ENCODE measurements at places on chromosomes 1 and 21.
A peak's percentile ranks its signal among the peaks of the same experiment; 100 is the strongest.

GRCh38 chr1:114298008-114298407 is 144.3 kb upstream of the SYT6 start:
- no peaks in the 10 kb centered on the region for H3K4me1 ChIP-seq
- no peak overlapping the region for H3K4me3 ChIP-seq
- peaks cover 7% of the 10 kb centered on the region for H3K27me3 ChIP-seq

GRCh38 chr1:114314098-114314497 is 160.4 kb upstream of the SYT6 start:
- DNase-seq: no peak
- no peaks in the 10 kb centered on the region for H3K36me3 ChIP-seq
- no peak overlapping the region for H3K27ac ChIP-seq
- H3K4me1 ChIP-seq: no peaks in the 10 kb centered on the region
- H3K4me3 ChIP-seq: no peak overlapping the region

DNA sequence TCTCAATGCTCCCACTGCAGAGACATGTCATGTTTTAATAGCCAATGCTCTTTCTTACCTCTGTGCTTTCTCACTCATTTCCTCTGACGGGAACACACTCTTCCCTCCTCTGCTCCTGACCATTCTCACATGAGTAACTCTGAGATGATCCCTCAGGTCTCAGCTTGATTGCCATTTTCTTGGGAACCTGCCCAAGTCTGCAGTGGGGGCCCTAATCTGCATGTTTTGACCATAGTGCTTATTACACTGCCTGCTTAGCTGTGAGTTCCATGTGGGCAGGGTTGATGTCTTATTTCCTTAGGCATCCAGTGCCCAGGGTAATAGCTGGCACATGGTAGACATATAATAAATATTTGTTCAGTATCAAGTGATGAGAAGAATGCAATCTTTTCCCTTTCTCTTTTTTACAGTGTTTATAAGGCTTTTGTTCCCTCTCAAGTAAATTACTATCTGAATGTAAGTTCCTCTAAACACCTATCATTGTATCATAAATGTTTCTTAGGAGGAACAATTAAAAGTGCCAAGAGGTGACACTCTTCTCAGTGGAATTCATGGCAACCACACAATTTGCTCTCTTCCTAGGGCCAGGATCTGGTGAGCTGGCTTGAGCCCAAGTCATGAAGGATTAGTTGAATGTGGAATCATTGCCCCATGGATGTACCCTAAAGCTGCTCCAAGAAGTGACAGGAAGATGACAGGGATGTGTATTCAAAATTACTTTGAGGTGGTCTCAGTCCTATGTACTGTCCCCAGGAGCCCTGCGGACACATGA is 485.4 kb upstream of the USP24 start:
- H3K4me1 ChIP-seq: no peaks in the 10 kb centered on the region
- DNase-seq: no peak
- no peak overlapping the region for H3K4me3 ChIP-seq
- H3K27me3 ChIP-seq: peaks cover 58% of the 10 kb centered on the region

- H3K27me3 ChIP-seq: no peaks in the 10 kb centered on the region
- no peak for DNase-seq
- H3K4me1 ChIP-seq: no peaks in the 10 kb centered on the region
- no peak overlapping the region for H3K4me3 ChIP-seq
Measured at GRCh38 chr1:178942285-178943198, 71.7 kb upstream of the ANGPTL1 start.

GRCh38 chr1:48916130-48917069 is 139.7 kb upstream of the BEND5 start:
- H3K4me1 ChIP-seq: no peaks in the 10 kb centered on the region
- no peaks in the 10 kb centered on the region for H3K36me3 ChIP-seq
- peak; percentile 83 for DNase-seq
- H3K4me3 ChIP-seq: no peak overlapping the region

GRCh38 chr1:184228558-184228957 is 158.3 kb upstream of the C1orf21 start:
- no peak overlapping the region for H3K4me3 ChIP-seq
- no peak for DNase-seq
- no peak overlapping the region for H3K27ac ChIP-seq
- no peaks in the 10 kb centered on the region for H3K36me3 ChIP-seq
- no peaks in the 10 kb centered on the region for H3K4me1 ChIP-seq

DNA sequence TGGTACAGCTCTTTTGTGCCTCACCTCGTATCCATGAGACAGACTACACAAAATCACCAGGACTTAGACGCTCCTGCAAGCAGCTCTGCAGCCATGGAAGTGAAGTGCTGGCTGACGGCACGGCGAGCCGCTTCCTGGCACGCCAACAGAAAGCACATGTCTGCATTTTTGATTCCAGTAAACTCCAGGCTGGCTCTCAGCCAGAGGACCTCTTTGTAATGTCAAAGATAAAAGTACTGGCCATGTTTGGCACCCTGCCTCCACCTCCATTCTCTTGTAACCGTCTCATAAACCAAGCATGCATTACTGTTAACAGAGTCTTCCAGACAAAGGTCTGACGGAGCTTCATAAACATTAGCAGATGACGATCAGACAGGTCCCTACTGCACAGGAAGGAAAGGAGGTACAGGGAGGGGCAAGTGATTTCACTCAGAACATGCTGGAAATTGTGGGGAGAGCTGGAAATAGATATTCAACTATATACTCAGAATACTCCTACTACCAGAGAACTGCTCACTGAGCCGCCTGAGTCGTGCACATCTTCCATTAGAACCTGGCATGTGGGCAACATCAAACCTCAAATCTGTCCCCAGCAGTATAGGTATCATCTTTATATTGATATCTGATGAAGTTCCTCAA is 632.0 kb downstream of the SMYD3 start:
- DNase-seq: no peak
- peak overlapping the region; percentile 9 for H3K27ac ChIP-seq
- no peaks in the 10 kb centered on the region for H3K36me3 ChIP-seq
- H3K4me1 ChIP-seq: no peaks in the 10 kb centered on the region
- H3K4me3 ChIP-seq: no peak overlapping the region

DNA sequence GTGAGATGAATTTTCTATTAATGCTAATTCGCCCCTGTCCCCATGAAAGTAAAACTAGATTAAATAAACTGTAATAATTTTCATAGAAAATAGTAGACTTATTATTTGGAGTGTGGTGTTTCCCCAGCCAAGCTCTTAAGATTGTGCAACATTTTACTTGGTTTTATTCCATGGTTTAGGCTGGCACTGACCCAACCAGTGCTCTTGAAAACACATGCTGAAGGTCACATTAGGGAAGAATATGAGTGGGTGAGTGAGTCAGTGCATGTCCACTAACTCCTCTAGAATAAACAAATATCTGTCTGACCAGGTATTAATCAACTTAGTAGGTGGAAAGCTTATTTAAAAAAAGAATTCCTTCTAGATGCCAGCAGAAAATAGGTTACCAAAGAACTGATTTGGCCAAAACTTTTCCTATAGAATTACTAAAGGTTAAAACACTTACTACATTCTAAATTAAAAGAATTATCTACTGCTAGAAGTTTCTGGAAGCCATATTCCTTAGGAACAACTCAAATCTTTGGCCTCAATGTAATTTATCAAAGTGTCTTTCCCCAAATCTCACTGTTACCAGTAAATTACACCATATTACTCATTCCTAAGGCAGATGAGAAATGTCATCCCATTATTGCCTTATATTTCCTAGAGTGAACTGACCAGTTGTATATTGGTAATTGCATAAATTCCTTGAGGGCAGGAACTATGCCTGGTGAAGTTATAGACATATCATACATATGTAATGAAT is 89.7 kb upstream of the RGS1 start:
- H3K4me1 ChIP-seq: no peaks in the 10 kb centered on the region
- H3K4me3 ChIP-seq: no peak overlapping the region
- no peaks in the 10 kb centered on the region for H3K27me3 ChIP-seq
- no peak overlapping the region for H3K27ac ChIP-seq
- no peak for DNase-seq

DNA sequence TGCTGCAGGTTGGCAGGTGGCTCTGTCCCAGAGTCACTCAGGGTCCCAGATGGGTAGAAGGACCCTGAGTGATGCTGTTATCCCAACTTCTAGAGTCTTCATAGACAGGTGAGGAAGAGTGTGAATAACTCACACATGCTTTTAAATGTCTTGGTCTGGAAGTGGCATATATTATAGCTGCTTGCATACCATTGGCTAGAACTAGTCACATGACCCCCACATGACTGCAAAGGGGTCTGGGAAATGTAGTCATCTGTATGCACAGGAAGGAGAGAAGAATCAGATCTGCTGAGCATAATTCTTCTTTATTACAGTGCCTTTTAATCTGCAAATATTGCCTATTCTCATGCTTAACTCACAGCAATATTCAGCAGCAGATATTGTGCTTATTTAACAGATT is 28.2 kb upstream of the KLHDC7A start:
- H3K27me3 ChIP-seq: no peaks in the 10 kb centered on the region

GRCh38 chr1:96009831-96010434 is 711.7 kb upstream of the PTBP2 start:
- no peak for DNase-seq
- H3K4me3 ChIP-seq: no peak overlapping the region
- no peak overlapping the region for H3K27ac ChIP-seq
- H3K27me3 ChIP-seq: no peaks in the 10 kb centered on the region

GRCh38 chr1:187396929-187397796 is 568.4 kb downstream of the PLA2G4A start:
- H3K4me1 ChIP-seq: peaks cover 9% of the 10 kb centered on the region
- H3K36me3 ChIP-seq: no peaks in the 10 kb centered on the region
- H3K27ac ChIP-seq: no peak overlapping the region
- DNase-seq: peak; percentile 67

- no peaks in the 10 kb centered on the region for H3K36me3 ChIP-seq
- H3K4me3 ChIP-seq: no peak overlapping the region
- DNase-seq: no peak
- no peak overlapping the region for H3K27ac ChIP-seq
Measured at GRCh38 chr1:41537251-41537650, 52.8 kb upstream of the EDN2 start.

GRCh38 chr1:119008483-119009311 is 20.6 kb upstream of the TBX15 start:
- H3K27me3 ChIP-seq: peaks cover 67% of the 10 kb centered on the region
- H3K36me3 ChIP-seq: no peaks in the 10 kb centered on the region
- no peaks in the 10 kb centered on the region for H3K4me1 ChIP-seq

- peaks cover 48% of the 10 kb centered on the region for H3K36me3 ChIP-seq
- no peak overlapping the region for H3K4me3 ChIP-seq
- DNase-seq: no peak
- H3K27me3 ChIP-seq: no peaks in the 10 kb centered on the region
Measured at GRCh38 chr1:163166886-163167555, 35.7 kb downstream of the RGS5 start.

DNA sequence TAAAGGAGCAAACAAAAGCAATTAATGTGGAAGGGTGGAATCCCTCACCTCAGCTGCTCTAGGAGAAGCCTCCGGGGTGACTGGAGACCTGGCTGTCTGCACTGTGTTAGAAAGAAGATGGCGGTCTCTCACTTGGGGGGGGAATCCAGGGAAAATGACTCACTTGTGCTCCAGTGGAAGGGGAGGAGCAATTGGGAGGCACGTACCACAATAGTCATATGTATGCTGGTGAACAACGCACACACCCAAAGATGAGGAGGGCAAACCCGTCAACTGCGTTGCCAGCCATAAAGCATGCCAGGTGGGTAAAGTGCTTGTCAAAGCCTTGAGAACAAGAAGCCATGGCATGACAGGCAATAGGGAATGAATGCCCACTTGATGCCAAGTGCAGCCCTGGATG is 22.1 kb downstream of the PLEKHA6 start:
- no peaks in the 10 kb centered on the region for H3K27me3 ChIP-seq
- no peaks in the 10 kb centered on the region for H3K36me3 ChIP-seq
- peaks cover 11% of the 10 kb centered on the region for H3K4me1 ChIP-seq
- no peak overlapping the region for H3K27ac ChIP-seq

DNA sequence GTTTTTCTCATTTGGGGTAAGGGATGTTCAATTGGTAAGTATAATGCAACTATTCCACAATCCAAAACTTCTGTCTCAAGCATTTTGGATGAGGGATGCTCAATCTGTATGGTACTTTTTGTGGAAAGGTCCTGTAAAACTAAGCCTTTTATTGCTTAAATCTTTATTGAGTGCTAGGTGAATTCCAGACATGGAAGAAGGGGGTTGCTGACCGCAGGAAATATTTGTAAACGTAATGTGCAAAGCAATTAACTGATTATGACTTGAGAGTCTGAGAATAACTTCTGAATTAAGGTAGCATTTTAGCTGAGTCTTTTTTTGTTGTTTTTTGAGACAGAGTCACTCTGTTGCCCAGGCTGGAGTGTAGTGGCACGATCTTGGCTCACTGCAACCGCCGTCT is 3.1 kb downstream of the AKIRIN1 start:
- no peak overlapping the region for H3K27ac ChIP-seq
- peaks cover 5% of the 10 kb centered on the region for H3K4me1 ChIP-seq
- H3K4me3 ChIP-seq: peak overlapping the region; percentile 26
- no peak for DNase-seq

GRCh38 chr21:15094706-15095105 is 29.9 kb upstream of the NRIP1 start:
- no peaks in the 10 kb centered on the region for H3K27me3 ChIP-seq
- DNase-seq: no peak
- H3K4me1 ChIP-seq: no peaks in the 10 kb centered on the region

- H3K36me3 ChIP-seq: no peaks in the 10 kb centered on the region
- no peaks in the 10 kb centered on the region for H3K4me1 ChIP-seq
- peak; percentile 57 for DNase-seq
- H3K27ac ChIP-seq: no peak overlapping the region
- H3K27me3 ChIP-seq: no peaks in the 10 kb centered on the region
- no peak overlapping the region for H3K4me3 ChIP-seq
Measured at GRCh38 chr1:190258003-190258402, 219.7 kb downstream of the BRINP3 start.

DNA sequence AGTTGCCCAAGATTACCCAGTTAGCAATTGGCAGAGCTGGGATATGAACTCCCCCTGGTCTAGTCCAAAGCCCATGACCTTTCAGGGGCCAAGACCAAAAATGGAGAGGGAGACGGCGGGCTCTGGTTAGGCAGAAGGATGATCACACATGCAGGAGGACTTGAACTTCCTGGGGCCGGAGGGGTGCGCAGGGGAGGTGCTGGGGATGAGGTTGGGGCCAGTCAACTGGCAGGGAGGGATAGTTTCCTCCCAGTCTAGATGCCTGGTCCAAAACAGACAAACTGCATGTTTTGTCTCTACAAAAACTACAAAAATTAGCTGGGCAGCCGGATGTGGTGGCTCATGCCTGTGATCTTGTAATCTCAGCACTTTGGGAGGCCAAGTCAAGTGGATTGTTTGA is 78.1 kb downstream of the NKAIN1 start:
- no peaks in the 10 kb centered on the region for H3K36me3 ChIP-seq
- no peak for DNase-seq
- H3K27ac ChIP-seq: no peak overlapping the region
- no peaks in the 10 kb centered on the region for H3K27me3 ChIP-seq
- no peak overlapping the region for H3K4me3 ChIP-seq

Data from endodermal cell (in vitro differentiated cells).